ENCODE measurements at places on chromosomes 6 and 20.

GRCh38 chr6:111764238-111765175 lies 108.7 kb downstream of the FYN start:
- no peak for DNase-seq

DNA sequence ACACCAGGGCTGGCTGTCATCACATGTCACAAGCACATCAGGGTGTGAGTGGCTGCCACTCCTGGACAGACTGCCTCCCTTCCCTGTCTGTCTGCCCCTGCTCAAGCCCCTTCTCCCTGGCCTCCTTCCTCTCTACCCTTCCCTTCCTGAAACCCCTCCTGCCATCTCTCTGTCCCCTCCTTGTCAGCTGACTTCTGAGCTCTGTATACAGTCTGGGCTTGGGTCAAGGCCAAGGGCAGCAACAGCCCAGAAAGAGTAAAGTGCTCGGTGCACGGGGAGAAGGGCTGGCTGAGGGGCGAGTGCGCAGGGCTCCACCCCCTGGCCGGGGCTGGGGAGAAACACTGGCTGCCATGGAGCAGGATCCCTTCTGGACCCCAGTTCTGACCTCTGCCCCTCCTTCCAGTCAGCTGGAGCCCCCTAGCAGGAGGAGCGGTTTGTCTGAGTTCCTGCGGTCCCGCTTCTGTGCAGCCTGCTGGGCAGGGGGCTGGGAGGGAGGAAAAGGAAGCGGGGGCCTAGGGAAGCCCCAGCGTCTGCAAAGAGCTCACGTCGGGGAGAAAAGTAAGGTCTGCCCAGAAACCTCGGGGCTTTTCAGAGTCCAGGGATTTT lies 2.0 kb downstream of the LKAAEAR1 start:
- peak; percentile 27 for DNase-seq

GRCh38 chr6:125111219-125111983 lies 42.2 kb upstream of the TPD52L1 start:
- peak; percentile 38 for DNase-seq

DNA sequence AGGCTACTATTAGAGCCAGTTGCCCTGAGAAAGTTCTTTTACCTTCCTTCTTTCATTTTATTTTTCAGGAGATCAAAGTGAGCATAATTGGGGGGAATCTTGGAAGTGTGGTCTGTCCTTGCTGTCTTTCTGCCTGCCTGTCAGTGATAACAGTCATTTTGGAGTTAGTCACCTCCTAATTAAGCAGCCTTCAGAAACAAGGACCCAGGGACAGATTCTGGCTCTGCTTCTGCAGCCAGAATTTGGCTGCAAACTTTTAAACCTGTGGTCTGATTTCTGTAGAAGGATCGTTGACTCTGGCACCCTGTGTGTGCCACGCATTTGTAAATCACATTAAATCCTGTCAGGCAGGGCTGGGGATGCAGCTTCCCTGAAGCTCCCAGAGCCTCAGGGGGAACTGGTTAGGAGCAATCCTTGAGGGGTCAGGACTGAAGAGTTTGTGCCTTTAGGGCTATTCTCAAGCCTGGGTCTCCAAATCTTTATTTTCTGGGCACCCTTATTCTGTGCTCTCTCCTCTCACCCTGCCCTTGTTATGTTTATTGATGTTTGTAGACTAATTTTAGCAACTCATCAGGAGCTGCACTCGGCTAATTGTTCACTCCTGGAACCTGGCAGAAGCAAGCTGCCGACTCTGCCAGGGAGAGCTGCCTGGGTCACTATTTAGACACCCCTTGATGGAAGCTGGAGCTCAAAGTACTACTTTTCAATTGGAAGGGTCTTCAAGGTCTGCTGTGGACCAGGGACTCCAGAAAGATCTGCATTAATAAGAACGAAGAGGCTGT lies 6.8 kb downstream of the NOX3 start:
- no peak for DNase-seq

GRCh38 chr6:14707971-14708465 lies 537.9 kb upstream of the JARID2 start:
- no peak for DNase-seq

GRCh38 chr6:47149554-47149953 lies 107.4 kb upstream of the ADGRF1 start:
- DNase-seq: peak; percentile 28

DNA sequence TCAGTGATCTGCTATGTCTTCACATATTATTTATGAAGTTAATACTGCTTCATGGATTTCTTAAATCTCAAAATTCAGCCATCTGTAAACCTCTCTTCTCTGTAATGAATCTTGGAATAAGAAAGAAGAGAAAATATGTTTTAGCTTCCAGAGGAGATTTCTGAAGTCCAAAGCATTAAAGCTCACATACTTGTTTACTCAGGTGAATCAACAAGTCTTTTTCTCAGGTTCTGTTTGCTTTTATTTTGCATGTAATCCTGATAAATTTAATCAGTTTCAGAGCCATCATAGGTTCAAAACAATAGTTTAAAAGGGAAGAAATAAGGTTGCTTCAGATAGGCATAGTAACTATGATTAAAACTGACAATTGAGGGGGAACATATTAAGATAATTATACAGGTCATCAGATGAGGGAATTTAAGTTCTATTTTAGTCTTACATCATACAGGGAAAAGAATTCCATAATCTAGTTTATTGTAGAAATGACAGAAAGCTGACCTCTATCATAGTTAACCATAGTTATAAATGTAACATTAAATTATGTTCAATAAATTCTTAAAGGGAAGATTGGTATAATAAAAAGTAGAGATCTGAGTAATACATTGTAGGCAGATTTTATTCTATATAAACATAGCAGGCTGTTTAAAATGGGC lies 716.2 kb downstream of the EYS start:
- DNase-seq: no peak

GRCh38 chr6:106745824-106746582 lies 116.6 kb downstream of the QRSL1 start:
- DNase-seq: no peak

All from OCI-M1 (cell line).